ENCODE measurements at places on chromosomes 7 and 10.
A peak's percentile ranks its signal among the peaks of the same experiment; 100 is the strongest.

- H3K27ac ChIP-seq, result no peak overlapping the region
- no peak overlapping the region for H3K4me3 ChIP-seq
- peaks cover 12% of the 10 kb centered on the region for H3K36me3 ChIP-seq
These were observed 35.9 kb upstream of the AP5Z1 start for GRCh38 chr7:4739528-4739992.

DNA sequence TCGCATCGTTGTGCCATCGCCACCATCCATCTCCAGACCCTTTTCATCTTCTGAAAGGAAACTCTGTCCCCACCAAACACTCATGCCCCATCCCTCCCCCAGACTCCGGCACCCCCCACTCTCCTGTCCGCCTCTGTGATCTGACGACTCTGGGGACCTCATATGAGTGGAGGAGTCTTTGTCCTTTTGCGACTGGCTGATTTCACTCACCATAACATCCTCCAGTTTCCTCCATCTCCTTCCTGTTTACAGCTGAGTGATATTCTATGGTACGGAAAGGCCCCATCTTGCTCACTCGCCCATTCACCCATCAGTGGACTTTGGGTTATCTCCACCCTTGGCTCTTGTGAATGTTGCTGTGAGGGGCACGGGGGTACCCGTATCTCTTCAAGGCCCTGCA lies 11.8 kb upstream of the INSIG1 start:
- H3K4me3 ChIP-seq, result no peak overlapping the region
- H3K27me3 ChIP-seq, result no peaks in the 10 kb centered on the region
- H3K4me1 ChIP-seq, result peaks cover 24% of the 10 kb centered on the region

GRCh38 chr10:110742801-110743200 lies 98.7 kb downstream of the RBM20 start:
- peaks cover 17% of the 10 kb centered on the region for H3K4me1 ChIP-seq
- no peak overlapping the region for H3K27ac ChIP-seq
- 0 out of 2 replicates have a peak overlapping the region, but pooled peaks have one; percentile 30 for H3K4me3 ChIP-seq
- H3K27me3 ChIP-seq, result no peaks in the 10 kb centered on the region

DNA sequence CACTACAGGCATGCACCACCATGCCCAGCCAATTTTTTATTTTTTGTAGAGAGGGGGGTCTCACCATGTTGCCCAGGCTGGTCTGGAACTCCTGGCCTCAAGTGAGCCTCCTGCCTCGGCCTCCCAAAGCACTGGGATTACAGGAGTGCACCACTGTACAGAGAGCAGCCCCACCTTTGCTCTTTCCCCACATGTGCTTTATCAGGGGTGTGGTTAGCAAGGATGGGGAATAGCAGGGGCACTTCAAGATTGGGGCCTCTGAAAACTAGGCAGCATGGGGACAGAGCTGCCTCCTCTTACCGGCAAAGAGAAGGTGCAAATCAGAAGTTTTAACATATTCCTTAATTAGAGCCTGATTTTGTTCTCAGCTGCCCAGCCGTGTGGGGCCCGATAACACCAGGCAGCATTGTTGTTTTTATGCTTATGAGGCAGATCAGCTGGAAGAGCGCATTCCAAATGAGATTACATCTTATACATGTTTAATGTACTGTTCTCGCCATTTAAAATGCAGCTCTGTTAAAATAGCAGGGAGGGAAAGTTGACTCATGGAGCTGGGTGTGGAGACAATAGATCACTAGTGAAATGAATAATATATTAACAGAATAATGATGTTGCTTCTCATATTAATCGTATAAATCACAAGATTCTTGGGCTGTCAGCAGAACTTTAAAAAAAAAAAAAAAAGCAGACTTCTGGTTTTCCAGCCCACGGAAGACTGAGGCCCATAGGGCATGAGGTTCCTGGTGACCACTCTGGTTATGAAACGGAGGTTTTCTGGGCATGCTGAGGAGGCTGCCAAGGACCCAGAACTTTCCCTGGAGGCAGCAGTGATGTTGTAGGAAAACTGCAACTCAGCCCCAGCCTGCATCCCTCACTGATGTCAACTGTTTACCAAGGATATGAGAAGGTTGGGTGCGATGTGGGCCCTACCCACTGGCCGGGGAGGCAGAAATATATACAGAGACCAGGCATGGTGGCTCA lies 62.5 kb downstream of the TMEM130 start:
- no peak for DNase-seq
- no peak overlapping the region for H3K27ac ChIP-seq
- H3K4me3 ChIP-seq, result no peak overlapping the region

DNA sequence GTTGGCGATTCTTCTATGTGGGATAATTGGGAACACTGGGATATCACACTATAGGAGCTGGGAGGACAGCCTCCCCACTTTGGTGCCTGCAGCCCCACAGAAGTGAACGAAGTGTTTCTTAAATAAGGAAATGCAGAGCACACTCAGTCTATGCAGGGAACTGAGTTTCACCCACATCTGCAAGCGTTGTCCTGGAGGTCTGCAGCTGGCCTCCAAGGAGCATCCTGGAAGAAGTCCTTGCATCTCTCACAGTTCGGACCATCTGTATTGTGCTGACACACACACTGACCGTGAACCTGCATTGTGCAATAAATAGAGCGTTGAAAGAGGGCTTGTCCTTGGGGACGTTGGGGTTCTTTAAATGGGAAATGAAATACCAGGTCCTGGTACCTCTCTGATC lies 25.8 kb downstream of the LAMB4 start:
- no peaks in the 10 kb centered on the region for H3K36me3 ChIP-seq
- no peak overlapping the region for H3K4me3 ChIP-seq
- peaks cover 1% of the 10 kb centered on the region for H3K27me3 ChIP-seq
- no peaks in the 10 kb centered on the region for H3K4me1 ChIP-seq

GRCh38 chr10:68330852-68331454 lies 911 bp upstream of the HNRNPH3 start:
- no peaks in the 10 kb centered on the region for H3K4me1 ChIP-seq
- no peaks in the 10 kb centered on the region for H3K36me3 ChIP-seq
- H3K27me3 ChIP-seq, result no peaks in the 10 kb centered on the region
- no peak for DNase-seq
- H3K4me3 ChIP-seq, result peak overlapping the region; percentile 78

- no peak for DNase-seq
- no peaks in the 10 kb centered on the region for H3K4me1 ChIP-seq
- no peaks in the 10 kb centered on the region for H3K36me3 ChIP-seq
- H3K27ac ChIP-seq, result no peak overlapping the region
These were observed 161.6 kb downstream of the PKD1L1 start for GRCh38 chr7:47786557-47787248.

DNA sequence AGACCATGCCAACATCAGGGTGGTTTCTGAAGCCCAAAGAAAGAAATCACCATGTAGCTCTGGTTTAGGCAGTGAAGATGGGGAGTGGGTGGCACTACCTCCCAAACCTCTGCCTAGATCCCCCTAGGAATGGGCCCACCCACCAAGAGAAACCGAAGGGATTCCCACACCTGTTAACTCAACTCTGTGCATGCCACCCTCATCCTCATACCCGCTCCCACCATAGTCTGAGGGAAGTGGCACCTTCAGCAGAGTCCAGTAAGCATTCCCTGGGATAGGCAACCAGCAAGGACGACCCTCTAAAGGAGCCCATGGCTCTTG lies 1.7 kb upstream of the PLXNA4 start:
- no peaks in the 10 kb centered on the region for H3K36me3 ChIP-seq
- H3K27me3 ChIP-seq, result peaks cover 18% of the 10 kb centered on the region
- no peaks in the 10 kb centered on the region for H3K4me1 ChIP-seq
- no peak overlapping the region for H3K4me3 ChIP-seq

- peak overlapping the region; percentile 96 for H3K4me3 ChIP-seq
- no peak overlapping the region for H3K27ac ChIP-seq
- no peak for DNase-seq
- no peaks in the 10 kb centered on the region for H3K36me3 ChIP-seq
- peaks cover 11% of the 10 kb centered on the region for H3K27me3 ChIP-seq
These were observed 353 bp downstream of the EPHB6 start for GRCh38 chr7:142855114-142855743.

- H3K4me1 ChIP-seq, result no peaks in the 10 kb centered on the region
- no peak for DNase-seq
- no peak overlapping the region for H3K4me3 ChIP-seq
- no peaks in the 10 kb centered on the region for H3K27me3 ChIP-seq
- H3K36me3 ChIP-seq, result no peaks in the 10 kb centered on the region
- H3K27ac ChIP-seq, result no peak overlapping the region
These were observed 551.2 kb downstream of the GALNT17 start for GRCh38 chr7:71682841-71683781.

GRCh38 chr7:2873146-2873545 lies 29.0 kb upstream of the GNA12 start:
- no peaks in the 10 kb centered on the region for H3K36me3 ChIP-seq
- no peak overlapping the region for H3K4me3 ChIP-seq
- H3K4me1 ChIP-seq, result peaks cover 4% of the 10 kb centered on the region
- H3K27me3 ChIP-seq, result no peaks in the 10 kb centered on the region

DNA sequence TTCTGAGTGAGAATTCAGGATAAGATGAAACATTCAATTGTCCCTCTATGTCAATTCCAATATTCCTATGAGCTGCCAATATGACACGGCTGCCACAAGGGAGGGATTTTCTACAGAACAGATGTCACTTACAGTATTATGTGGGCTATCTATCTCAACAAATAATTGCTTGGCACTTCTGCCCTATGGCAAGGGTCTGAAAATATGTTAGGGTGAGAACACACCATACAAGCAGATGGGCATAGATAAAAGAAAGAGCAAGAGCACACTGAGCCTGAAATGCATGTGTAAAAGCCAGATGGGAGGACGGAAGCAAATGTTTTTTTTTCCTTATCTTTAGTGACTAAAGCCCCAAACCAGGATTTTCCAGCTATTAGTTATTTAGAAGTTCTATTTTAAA lies 70.1 kb upstream of the TFEC start:
- H3K27ac ChIP-seq, result no peak overlapping the region
- no peak overlapping the region for H3K4me3 ChIP-seq
- H3K4me1 ChIP-seq, result no peaks in the 10 kb centered on the region
- H3K36me3 ChIP-seq, result no peaks in the 10 kb centered on the region

- no peaks in the 10 kb centered on the region for H3K4me1 ChIP-seq
- H3K27me3 ChIP-seq, result no peaks in the 10 kb centered on the region
- no peak for DNase-seq
- no peak overlapping the region for H3K27ac ChIP-seq
- no peak overlapping the region for H3K4me3 ChIP-seq
- H3K36me3 ChIP-seq, result no peaks in the 10 kb centered on the region
These were observed 37.7 kb upstream of the MINDY3 start for GRCh38 chr10:15898046-15898445.
